Stimulated activated CD4-positive, alpha-beta T cell treated with anti-CD3 and anti-CD28 coated beads, Interleukin-1b, Interleukin-23, amount 100 ng/mL, for 24 hours (primary cell): ENCODE measurements at places on chromosomes 2 and 18.
A peak's percentile ranks its signal among the peaks of the same experiment; 100 is the strongest.

GRCh38 chr18:48326901-48327675, 82.1 kb downstream of the ZBTB7C start:
- DNase-seq, result no peak

GRCh38 chr2:85987266-85988174, 98.7 kb upstream of the ST3GAL5 start:
- no peak for DNase-seq

- DNase-seq, result no peak
These were observed 34.4 kb upstream of the ROCK1 start for GRCh38 chr18:21146016-21146415.

GRCh38 chr18:77118256-77119090, 14.1 kb downstream of the MBP start:
- DNase-seq, result no peak

GRCh38 chr18:43271593-43272432, 5.5 kb downstream of the SYT4 start:
- peak; percentile 2 for DNase-seq

DNA sequence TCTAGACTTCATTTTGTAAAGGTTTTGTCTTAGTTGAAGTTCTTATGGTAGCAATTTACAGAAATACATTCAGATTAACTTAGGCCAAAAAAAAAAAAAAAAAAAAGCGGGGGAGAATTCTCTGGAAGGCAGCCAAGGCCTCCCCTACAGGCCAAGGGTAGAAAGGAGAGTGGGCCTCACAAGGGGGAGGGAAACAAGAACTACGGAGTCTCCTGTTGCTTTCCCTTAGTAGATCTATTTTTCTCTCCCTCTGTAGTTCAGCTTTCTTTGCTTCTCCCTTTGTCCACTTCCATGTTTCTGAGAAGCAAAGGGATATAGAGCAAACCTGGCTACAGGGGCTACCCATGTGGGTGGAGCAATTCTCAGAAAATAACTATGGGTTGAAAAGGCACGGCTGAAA, 2.4 kb upstream of the STK11IP start:
- no peak for DNase-seq

GRCh38 chr2:30445266-30445821, 1.7 kb upstream of the LCLAT1 start:
- DNase-seq, result no peak

- DNase-seq, result no peak
These were observed 86.7 kb upstream of the MAP4K4 start for GRCh38 chr2:101610750-101611315.

- no peak for DNase-seq
These were observed 813.3 kb downstream of the DCC start for GRCh38 chr18:53153281-53153680.

GRCh38 chr2:105070010-105070865, 32.4 kb downstream of the MRPS9 start:
- DNase-seq, result no peak

- no peak for DNase-seq
These were observed 9.5 kb upstream of the MYL1 start for GRCh38 chr2:210324458-210324857.

DNA sequence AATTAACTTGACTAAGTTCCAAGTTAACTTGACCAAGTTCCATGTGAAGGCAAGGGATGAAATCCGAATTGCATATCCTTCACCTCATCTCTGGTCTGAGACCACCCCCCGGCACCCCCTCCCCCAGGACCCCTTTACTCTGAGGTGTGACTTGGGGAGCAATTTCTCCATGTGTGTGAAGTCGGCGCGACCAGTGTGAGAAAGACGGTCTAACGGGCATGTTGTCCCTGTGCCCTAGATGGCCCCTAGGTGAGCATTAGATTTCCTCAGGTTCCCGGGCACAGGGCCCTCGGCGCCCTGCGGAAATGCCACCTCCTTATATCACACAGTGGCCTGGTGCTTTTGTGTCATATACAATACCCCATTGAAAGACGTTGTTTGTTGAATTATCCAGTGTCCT, 137.1 kb downstream of the CTIF start:
- DNase-seq, result no peak

DNA sequence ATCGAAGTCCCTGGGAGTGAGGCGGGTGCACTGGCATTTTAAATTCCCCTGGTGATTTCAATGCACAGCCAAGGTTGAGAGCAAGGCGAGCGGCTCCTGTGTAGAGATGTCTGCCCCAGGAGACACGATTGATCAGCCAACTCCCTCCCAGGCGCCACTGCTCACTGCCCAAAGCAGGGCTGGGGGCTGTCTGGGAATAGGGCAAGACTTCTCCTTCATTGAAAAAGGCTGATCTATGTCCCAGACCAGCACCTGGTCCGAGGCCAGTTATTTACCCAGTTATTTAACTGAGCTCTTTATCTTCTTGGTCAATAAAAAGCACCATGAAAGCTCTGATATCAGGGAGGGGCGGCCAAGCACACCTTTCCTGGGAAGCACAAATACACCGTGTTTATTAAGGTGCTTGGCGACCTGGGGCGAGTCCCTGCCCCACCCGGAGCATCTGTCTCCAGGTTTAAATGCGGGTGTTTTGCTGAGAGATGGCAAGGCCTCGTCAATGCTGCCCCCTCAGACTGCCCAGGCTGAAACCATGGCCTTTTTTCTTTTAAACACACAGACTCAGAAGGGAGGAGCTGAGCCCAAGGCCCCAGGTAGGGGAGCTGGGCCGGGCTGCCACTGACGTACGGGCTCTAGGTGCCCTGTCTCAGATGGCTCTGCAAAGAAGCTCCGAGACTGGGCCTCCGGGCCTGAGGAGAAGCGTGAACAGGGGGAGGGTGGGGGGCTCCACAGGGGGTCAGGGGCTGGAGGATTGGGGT, 73.9 kb upstream of the HPCAL1 start:
- DNase-seq, result no peak

GRCh38 chr2:231910771-231911170, 15.4 kb downstream of the NPPC start:
- DNase-seq, result no peak

DNA sequence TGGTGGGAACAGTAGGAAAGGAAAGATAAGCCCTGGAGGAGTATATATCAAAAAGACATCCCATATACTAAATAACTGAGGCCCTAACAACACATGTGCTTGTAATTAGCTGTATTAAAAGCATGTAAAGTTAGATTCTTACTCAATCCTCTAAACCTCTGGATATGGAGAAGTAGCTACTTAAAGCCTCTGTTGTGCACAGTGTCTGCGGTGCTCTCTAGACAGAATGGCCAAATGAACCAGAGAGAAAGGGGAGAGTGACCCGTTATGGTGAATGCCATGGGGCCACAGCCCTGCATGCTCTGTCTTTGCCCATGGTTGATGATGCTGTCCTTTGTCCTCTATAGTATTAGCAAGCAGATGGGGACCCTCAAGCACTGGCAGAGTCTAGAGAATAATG, 104.4 kb upstream of the SLC8A1 start:
- no peak for DNase-seq

GRCh38 chr2:156818221-156818620, 382.0 kb downstream of the GPD2 start:
- no peak for DNase-seq

GRCh38 chr2:4358837-4359236, 655.5 kb downstream of the DCDC2C start:
- no peak for DNase-seq

- DNase-seq, result no peak
These were observed 422.9 kb upstream of the TRIB2 start for GRCh38 chr2:12293874-12294273.

- no peak for DNase-seq
These were observed 55.3 kb downstream of the C2orf76 start for GRCh38 chr2:119311371-119311770.

- DNase-seq, result no peak
These were observed 1465.6 kb upstream of the ZEB2 start for GRCh38 chr2:145985517-145985916.

GRCh38 chr18:68667121-68667520, 47.8 kb downstream of the TMX3 start:
- DNase-seq, result no peak

DNA sequence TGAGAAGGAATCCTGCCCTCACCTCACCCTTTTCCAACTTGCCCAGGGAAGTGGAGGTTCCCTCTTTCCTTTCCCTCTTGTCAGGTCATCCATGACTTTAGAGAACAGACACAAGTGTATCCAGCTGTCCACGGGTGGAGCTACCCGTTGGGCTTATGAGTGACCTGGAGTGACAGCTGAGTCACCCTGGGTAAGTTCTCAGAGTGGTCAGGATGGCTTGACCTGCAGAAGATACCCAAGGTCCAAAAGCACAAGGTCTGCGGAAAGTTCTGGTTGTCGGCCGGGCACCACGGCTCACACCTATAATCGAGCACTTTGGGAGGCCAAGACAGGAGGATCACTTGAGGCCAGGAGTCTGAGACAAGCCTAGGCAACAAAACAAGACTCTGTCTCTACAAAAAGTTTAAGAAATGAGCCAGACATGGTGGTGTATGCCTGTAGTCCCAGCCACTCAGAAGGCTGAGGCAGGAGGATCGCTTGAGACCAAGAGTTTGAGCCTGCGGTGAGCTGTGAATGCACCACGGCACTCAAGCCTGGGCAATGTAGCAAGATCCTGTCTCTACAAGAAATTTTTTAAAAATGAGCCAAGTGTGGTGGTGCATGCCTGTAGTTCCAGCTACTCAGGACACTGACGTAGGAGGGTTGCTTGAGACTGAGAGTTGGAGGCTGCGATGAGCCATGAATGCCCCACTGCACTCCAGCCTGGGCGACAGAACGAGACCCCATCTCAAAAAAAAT, 14.0 kb upstream of the CNDP1 start:
- DNase-seq, result no peak

DNA sequence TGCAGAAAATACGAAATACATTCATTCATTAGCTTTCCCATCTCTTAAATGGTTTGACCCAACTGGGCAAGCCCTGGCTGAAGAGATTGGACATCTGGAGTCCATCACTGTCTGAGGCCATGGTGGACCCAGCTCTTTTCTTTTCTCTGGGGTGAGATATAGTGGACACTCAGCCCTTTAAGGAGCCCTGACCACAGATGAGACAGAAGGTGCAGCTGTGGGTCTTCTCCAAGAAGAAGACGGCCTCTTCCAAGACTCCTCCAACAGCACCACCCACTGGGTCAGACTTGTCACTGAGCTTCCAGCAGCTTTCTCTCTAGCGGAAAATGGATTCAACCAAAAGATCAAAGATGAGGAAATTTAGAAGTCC, 27.2 kb downstream of the TWIST2 start:
- DNase-seq, result no peak

- no peak for DNase-seq
These were observed 549.2 kb downstream of the CCDC85A start for GRCh38 chr2:56732946-56733345.

DNA sequence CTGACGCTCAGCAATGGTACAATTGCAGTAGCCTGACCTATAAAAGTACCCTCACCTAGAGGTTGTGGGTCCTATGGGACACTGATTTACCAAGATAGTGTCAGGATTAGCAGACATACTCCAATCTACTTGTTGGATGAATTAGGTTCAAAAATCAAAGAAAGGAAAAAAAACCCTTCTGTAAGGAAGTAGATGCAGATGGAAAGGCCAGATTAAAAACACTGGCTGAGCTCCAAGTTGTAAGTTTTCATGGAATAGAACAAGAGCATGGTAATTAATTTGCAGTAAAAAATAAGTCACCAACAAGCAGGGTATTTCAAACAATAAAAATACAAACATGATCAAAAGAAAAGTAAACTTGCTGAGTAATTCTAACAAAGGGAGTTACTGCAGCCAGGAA, 26.4 kb downstream of the IDH1 start:
- no peak for DNase-seq

GRCh38 chr18:22695674-22696073, 237.5 kb upstream of the RBBP8 start:
- DNase-seq, result no peak

- DNase-seq, result no peak
These were observed 15.9 kb downstream of the ATP8B1 start for GRCh38 chr18:57787068-57787685.

DNA sequence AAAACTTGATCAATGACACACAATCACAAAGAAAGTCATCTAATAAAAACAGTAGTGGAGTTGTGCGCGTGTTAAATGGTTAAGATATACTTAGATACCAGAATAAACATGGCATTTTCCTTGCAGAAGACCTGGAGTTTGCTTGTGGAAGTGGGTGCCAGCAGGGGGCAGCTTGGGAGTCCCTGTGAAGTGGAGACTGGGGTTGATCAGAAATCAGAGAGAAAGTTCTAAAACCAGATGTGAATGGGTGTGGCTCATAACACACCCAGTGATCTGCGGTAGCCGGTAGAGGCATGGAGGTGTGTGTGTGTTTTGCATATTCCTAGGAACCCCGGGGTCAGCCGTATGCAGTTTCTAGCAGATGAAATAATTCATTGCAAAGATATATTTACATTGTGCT, 300.1 kb upstream of the TRIB2 start:
- DNase-seq, result no peak
